ENCODE measurements at places on chromosomes 4 and X.

DNA sequence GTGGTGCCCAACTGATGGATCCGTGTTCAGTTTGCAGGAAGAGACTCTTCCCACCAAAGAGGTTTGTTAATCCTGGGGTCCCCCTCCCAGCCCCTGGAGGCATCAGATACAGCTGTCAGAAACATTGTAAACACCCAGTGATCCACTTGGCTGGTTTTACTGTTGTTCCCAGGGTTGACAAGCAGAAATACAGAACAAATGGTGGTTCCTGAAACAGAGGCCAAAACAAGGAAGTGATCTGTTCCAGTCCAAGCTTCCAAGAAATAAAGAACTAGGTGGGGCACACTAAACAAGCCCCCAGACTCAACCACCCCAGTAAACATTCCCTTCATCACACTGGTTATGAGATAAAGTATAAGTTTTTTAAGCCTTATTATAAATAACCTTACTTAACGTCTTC is 1.4 kb downstream of the TMLHE start:
- no peak for DNase-seq

- no peak for DNase-seq
These were observed 116.4 kb downstream of the ANAPC4 start for GRCh38 chr4:25493466-25493865.

DNA sequence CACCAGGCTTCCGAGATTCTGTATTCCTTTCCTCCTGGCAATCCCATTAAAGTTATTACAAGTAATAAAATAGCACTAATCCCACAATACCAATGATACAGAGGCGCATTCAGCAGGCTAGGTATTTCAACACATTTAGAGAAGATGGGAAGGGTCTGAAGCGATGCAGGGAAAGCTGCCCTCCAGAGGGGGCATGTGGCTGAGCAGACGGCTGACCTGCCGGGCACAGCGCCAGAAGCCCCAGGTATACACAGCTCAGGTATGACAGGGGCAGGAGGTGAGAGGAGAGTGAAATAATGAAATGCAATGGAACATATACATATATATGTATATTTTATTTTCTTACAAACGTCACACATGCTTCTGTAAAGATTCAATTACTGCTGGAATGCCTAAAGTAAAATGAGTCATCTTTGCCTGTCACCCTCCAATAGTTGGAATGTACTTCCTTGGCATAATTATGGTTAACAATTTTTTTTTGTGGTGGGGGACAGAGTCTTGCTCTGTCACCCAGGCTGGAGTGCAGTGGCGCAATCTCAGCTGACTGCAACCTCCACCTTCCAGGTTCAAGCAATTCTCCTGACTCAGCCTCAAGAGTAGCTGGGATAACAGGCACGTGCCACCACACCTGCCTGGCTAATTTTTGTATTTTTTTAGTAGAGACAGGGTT is 21.3 kb upstream of the CDKN2AIP start:
- peak; percentile 61 for DNase-seq

DNA sequence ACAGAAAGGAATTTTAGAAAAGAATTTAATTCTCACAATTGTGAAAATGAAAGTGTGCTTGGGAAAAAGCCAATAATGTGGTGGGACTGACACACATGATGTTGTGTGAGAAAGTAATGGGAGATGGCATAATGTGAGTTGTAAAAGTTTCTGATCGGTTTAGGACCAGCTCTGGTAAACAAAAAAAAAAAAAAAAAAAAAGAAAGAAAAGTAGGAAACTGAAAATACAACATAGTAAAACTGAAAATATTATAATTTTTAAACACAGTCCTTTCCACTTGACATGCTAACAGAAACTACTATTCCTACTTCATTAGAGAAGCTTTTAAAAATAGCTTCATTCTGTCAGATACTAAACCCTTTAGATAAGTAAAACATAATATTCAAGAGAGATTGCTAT is 28.2 kb downstream of the RAP1GDS1 start:
- DNase-seq: no peak

GRCh38 chr4:127844601-127845116 is 36.0 kb upstream of the PLK4 start:
- DNase-seq: no peak

DNA sequence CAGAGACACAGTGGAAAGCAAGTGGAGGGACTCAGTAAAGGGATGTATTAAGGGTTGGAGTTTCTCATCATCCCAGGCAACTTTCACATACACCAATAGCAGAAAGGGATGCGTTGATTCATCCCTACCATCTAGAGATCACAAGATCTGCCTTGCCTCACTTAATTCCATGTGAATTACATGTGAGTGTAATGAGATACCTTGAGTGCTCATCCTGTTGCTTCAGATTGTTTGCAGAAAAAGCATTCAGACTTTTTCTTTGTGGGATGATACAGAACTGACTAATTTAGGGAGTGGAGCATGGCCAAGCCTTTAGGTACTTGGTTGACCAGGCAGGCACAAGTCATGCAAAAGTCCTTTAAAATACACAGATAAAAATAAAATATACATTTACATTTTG is 124.8 kb upstream of the SLIT2 start:
- DNase-seq: peak; percentile 72
